Dermis microvascular lymphatic vessel endothelial cell (primary cell): ENCODE measurements at places on chromosomes 4 and X.

GRCh38 chrX:68868316-68868715 lies 39.5 kb downstream of the EFNB1 start:
- no peak for DNase-seq

DNA sequence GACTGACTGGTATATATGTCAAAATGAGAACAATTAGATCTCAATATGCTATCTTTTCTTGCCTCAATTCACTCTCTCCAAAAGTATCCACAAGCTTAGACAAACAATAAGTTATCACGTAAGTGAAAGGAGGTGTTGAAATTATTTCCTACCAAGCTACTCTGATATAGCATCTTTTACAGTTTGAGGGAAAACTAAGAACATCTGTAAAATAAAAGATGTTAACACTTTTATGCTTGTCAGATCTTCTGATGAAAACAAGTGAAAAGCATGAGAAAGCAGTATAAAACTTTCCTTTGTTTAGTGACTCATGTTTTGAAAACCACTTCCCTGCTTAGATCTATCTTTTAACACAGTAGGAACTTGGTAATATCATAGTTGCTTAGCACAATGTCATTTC lies 8.4 kb upstream of the MAB21L2 start:
- DNase-seq = no peak

- no peak for DNase-seq
Measured at GRCh38 chr4:134906404-134907023, 704.9 kb upstream of the PABPC4L start.

- DNase-seq = no peak
Measured at GRCh38 chr4:136831553-136831952, 700.7 kb downstream of the PCDH18 start.

DNA sequence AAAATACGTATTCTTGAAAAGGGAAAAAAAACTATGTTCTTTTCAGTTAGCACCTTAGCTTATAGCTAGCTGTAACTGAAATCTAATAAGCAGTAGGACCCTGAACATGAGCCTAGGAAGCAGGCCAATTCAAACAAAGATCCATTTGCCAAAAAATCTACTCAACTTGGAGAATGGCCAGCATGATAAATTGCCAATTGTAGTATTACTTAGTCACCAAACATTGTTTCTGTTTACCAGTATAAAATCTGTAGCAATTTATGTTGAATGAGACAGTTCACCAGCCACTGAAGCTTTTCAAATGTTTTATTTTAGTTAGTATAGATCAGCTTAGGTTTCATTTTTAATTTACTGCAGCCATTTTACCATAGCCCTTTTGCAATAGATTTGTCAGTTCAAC lies 323.6 kb upstream of the DIPK2B start:
- peak; percentile 77 for DNase-seq

DNA sequence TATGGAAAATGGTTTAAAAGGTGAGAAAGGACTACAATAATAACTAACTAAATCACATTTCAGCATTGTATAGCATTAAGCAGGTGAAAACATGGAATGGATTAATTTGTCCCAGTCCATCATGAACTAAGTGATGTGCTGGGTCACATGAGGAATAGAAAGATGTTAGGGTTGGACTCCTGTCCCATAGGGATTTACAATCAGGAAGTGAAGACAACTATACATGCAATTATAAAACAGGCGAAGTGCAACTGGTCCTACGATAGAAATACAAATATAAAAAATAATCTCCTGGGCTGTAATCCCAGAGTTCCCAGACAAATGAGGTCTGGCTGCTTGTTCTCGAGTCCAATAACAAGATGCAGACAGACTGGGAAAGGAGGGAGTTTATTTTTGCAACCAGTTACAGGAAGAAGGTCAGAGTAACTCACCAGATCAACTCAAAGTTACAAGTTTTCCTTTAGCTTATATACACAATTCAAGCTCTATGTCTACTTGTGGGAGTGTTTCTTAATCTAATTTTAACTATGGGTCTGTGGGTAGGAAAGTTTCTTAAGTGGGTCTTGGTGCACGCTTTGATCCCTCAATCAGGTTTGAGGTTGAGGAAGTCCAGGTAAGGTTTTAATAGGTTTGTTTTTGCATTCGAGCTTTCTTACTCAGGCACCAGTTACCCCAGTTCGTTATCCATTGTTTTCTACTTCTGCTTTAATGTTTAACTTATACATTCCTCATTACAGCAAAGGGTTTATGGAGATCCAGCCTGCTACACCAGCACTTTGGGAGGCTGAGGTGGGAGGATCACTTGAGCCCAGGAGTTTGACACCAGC lies 50.1 kb downstream of the IGFBP7 start:
- no peak for DNase-seq
